ENCODE measurements at places on chromosomes 4 and X. TPM values are rescaled to one million over a fixed set of nuclear protein-coding genes. Genes with fewer than 3 reads are reported as not detected.

Gene SLC25A6
- polyA plus RNA-seq, result 159 TPM

Gene MAGEB3
- not detected for polyA plus RNA-seq

Gene TMPRSS11B
- polyA plus RNA-seq, result 0.05 TPM

Gene RAB33A
- 11.3 TPM for polyA plus RNA-seq

Gene PABPC4L
- polyA plus RNA-seq, result 0.97 TPM

Gene FGF13
- 5.8 TPM for polyA plus RNA-seq

Gene SHROOM4
- 6.3 TPM for polyA plus RNA-seq

Gene MAGEC2
- polyA plus RNA-seq, result not detected

DNA sequence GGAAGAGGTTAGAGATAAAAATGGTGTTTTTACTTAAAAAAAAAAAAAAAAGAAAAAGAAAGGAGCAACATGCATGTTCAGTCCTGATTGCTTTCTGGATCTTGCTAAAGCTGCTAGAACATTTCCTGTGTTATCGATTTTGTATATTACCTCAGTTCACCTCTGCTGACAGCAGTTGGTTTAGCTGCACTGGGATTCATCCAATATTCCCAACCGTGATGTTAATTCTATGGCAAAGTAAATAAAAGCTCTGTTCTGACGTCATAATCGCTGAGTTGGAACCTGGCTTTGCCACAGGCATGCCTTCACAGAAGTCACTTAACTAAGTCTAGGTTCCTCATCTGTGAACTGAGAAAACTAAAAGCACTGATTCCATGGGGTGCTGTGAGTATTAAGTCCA is 90.7 kb upstream of the SORBS2 start:
- DNase-seq, result no peak

DNA sequence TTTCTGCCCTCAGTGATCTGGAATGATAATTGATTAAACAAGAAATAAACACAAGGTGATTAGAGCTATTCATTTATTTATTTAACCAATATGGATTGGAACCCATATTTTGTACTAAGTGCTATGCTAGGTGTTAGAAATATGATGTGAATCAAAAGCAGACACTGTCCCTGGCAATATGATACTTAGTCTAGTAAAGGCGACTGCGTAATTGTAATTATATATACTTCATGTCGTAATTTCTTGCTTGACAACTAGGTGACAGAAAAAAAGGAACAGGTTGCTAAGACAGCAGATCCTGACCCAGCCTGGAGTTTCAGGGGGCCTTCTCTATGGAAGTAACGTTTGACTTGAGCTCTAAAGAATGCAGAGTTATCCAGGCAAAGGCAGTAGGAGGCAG is 236.5 kb upstream of the F9 start:
- no peak for DNase-seq

DNA sequence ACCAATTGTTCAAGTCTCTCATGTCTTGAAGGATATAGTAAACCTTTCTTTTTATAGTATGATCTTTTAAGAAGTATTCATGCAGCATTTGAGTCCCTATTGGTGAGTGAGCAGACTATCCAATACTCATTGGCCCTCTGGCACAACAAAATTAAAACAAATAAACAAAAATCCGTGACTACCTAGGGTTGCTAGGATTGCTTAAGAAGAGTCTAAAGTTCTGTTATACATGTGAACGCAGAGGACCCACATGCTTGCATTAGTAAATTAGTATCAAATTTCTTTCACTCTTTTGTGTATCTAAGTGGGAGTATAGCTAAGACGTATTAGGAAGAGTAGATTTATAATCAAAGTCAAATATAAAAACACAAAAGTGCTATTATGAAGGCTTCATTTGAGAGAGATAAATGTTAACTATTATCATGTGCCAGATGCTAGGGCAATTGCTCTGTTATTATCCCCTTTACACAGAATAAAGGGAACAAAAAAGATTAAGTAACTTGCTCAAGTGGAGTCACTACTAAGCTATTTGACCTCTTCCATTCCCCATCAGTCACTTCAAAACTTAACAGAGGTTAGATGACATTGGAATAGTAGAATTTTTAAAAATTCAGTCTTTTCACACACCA is 29.2 kb upstream of the LARP1B start:
- DNase-seq, result no peak

GRCh38 chr4:127632420-127633403 is at the start of gene INTU:
TSS of gene INTU (plus strand) at chr4:127632957. CDS start at chr4:127633035, 78 bp downstream.
- peak; percentile 95 for DNase-seq

DNA sequence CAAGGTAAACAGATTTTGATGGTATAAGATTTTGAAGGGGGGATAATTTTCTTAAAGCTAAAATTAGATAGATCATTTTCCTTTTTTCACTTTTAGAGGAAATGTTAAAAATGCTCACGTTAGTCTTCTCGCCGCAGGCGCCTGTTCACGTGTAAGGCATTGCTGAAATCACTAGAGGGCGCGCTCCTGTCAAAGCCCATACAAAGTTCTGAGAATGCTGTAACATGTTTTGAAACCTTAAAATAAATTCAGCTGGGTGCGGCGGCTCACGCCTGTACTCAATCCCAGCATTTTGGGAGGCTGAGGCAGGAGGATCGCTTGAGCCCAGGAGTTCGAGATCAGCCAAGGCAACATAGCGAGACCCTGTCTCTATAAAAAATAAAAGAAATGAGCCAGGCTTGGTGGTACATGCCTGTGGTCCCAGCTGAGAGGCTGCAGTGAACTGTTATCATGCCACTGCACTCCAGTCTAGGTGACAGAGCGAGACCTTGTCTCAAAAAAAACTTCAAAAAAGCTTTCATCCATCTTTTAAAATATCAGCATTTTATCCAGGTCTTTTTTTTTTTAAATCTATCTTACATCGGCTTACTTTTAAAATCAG is 138.0 kb downstream of the RBMX2 start:
- DNase-seq, result peak; percentile 65

DNA sequence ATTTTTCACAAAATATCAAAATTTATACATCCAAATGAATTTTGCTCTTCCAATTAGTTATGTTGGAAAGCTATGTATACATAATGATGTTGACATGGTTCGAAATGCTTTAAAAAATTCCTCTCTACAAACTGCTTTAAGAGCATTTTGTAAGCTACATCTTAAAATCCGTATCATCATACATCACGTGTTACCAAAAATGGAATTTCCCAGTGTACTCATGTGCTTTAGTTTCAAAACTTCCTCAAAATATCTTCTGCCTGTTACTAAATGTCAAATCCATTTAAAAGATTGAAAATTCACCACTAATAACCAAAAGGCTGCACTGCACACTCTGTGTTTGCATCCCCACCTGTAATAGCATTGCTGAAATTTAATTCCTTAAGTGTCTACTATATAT is 87.9 kb downstream of the WDFY3 start:
- no peak for DNase-seq

DNA sequence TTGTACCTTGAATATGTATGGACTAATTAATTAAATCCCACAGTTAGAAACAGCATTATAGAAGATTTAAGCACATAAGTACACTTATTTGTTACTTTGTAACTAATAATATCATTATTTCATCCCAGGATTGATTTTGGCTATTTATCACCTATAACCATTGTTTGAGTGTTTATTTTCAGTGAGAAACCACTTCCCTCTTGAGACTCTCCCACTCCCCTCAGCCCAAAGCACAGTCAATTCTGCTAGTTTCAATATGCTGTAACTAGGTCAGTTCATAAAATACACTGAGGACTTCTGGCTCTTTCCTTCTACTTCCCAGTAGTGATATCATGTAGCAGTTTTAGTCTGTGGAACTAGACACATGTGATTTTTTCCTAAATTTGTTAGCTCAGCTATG is 16.3 kb downstream of the OFD1 start:
- no peak for DNase-seq

- DNase-seq, result no peak
These were observed 467.0 kb downstream of the PCDH18 start for GRCh38 chr4:137065311-137065710.

GRCh38 chr4:44632733-44633132 is 18.7 kb downstream of the YIPF7 start:
- DNase-seq, result no peak

GRCh38 chr4:61214680-61215079 is 14.6 kb downstream of the ADGRL3 start:
- no peak for DNase-seq

- DNase-seq, result no peak
These were observed 239.9 kb upstream of the DKK2 start for GRCh38 chr4:107276052-107276451.

DNA sequence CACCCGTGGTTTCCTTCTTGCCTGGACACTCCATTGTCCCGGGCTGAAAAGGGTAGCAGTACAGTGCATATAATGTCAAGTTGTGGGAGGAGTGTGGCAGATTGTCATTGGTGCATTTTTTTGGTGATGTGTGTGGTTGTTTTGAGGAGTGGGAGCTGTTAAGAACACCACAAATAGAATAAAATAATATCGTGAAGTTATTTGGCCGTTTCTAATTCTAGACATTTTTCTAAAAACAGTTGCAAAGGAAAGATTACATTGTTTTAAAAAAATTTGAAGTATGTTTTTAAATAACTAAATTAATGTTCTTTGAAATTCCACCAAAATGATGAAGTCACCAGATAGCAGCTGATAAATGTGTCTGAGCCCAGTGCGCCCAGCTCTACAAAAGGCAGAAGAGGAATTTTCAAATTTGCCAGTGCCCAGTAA is 1.3 kb downstream of the PKD2 start:
- DNase-seq, result no peak

GRCh38 chr4:11700751-11701226 is 272.1 kb upstream of the HS3ST1 start:
- DNase-seq, result no peak

DNA sequence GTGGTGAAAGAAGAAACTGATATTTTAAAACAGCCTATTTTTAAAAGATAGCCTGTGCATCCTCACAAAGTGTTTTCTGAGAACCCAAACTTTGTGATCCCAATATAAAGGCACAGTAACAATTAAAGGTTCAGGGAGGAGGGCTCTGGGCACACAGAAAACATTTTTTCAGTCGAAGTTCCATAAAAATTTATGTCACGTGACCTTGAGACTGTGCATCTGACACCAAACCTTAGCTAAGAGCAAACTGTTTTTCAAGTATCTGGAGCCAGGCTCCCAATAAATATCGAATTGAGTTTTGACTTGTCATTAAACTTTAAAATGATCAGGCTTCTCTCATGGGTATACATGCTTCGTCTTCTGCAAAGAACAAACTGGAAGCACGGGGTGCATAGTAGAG is 177.9 kb downstream of the BEND2 start:
- DNase-seq, result no peak

DNA sequence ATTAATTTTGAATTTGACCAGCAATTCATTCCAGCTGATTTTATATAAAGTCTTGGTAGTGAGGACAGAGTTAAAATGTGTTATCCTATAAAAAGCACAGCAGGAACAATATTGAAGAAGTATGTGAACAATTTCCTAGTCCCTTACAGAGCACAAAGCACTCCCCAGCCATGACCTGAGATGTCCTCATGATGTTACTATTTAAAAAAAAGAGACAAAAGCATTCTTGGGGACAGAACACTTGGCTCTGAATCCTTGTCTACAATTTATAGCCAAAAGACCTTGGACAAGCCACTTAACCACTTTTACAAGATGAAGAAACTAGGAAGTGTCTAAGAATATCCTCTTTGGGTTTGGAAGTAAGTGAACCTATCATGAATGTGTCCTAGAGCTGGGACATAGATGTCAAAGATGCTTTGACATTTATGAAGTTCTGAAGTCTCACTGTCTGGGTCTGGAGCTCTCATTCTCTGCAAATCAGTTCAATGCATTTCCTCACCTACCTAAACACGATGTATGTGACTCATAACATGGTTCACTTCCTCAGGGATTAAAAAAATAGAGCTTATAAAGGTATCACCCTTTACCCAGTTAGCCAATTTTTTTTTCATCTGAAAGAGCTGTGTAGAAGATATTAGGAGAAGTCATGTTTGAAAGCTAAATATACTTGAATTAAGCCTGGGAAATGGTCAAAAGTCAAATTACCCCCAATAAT is 61.4 kb downstream of the IGFBP7 start:
- DNase-seq, result no peak

- DNase-seq, result no peak
These were observed 38.1 kb downstream of the KDR start for GRCh38 chr4:55087009-55087912.
